Natural killer cell (primary cell): ENCODE measurements at places on chromosomes 2 and 18. TPM values are rescaled to one million over a fixed set of nuclear protein-coding genes. Genes with fewer than 3 reads are reported as not detected.

Gene UGT1A5
- total RNA-seq: not detected

Gene KRTCAP3
- 5.1 TPM for total RNA-seq

Gene LINC00305
- not detected for total RNA-seq

Gene SKOR2
- total RNA-seq: not detected

Gene PLCL1
- 0.86 TPM for total RNA-seq

Gene SERPINB12
- total RNA-seq: not detected

Gene MARCO
- 0.75 TPM for total RNA-seq

Gene TOGARAM2
- total RNA-seq: 25.9 TPM

Gene ARHGEF4
- total RNA-seq: not detected

Gene MYO7B
- total RNA-seq: 0.25 TPM

Gene PLCD4
- total RNA-seq: 0.43 TPM
